Upper lobe of left lung (tissue), 6 donors: ENCODE measurements at places on chromosomes 6 and 20.

DNA sequence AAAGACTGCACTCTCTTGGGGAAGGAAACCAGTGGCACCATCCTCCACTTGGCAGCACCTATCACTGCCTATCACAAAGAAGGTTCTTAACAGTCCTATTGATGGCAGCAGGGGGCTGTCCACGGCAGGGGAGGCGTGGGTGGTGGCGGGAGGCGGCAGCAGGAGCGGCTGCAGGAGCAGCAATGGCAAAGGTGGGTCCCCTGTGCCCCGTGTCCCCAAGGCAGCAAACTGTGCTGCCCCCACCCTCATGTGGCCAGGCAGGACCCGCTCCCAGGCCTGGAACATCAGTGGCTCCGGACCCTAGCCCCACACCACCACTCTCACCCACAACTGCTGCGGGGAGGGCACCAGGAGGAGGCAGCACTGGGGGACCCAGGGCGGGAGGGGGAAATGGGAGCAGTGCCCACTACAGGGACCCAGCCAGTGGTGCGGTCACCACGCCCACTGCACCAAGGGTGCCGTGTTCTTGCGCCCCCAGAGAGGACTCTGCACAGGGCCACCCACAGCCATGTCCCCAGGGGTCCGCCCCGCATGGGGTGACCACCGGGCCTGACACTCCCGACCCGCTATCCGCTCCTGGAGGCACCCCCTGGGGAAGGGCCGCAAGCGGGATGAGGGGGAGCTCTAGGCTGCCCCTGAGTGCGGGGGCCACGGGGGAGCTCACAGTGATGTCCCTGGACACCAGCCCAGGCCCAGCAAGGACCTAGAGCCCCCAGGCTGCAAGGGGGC, 54.6 kb downstream of the GMDS start:
- DNase-seq = no peak

GRCh38 chr20:43926287-43927050, 11.8 kb downstream of the TOX2 start:
- no peak for DNase-seq

GRCh38 chr6:93735099-93735498, 315.7 kb upstream of the EPHA7 start:
- no peak for DNase-seq

DNA sequence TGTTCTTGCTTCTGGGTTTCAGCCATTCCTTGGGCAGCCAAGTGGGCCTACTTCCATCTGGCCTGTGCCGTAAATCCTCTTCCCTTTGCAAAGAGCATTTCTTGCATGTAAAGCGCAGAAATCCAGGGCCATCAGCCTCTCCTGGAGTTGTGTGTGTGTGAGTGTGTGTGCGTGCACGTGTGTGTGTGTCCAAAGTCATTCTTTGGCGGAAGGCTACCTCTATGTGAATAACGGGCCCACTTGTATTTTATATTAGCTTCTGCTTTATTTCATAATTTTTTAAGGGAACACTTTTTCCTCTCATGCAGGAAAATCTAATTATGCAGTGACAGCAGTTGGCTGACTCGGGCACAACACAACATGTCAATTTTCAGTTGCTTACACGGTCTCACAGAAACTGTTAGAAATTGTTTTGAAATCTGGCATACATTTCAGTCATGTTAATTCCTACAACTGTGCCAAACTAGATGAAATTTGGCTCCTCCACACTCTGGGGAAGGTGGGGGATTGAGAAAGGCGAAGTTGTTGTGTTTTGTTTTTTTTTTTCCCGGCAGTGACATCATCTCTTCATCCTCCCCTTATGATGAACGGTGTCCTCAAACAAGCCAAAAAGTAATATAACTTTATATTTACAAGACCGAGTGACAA, 223.7 kb upstream of the TSHZ2 start:
- DNase-seq = no peak

DNA sequence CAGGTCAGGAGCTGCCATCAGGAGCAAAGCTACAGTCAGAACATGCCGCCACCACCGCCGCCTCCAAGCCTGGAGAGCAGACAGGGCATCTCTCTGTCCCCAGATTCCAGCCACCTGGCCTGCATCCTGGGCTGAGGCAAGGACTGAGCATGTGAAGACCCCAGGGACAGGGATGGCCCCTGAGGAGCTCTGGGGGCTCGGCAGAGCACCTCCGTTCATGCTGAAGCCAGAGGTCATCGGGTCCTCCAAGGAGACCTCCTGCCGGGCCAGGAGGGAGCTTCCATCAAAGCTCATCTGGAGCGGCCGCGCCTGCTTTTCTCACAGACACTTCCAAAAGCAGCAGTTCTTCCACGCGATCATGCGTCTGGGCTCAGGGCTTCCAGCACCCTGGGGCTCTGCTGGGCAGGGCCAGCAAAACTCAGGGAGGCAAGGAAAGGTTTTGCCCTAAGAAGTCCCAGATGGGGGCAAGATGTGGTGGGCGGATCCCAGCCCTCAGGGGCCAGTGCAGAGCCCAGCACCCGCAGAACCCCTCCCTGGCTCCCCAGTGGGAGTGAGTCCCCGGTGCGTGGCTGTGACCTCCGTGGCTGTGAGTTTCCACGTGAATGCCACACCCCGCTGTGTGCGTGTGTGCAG, 138.4 kb downstream of the TAF4 start:
- no peak for DNase-seq

DNA sequence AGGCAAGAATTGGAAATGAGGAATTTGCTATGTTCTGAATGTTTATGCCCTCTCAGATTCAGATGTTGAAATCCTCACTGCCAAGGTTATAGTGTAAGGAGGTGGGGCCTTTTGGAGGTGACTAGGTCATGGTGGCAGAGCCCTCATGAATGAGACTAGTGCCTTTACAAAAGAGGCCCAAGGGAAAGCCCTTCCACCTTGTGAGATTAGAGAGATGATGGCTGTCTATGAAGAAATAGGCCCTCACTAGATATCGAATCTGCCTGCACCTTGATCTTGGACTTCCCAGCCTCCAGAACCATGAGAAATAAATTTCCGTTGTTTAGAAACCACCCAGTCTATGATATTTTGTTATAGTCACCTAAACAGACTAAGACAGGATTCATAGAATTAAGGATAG, 10.4 kb downstream of the ASIP start:
- DNase-seq = no peak

DNA sequence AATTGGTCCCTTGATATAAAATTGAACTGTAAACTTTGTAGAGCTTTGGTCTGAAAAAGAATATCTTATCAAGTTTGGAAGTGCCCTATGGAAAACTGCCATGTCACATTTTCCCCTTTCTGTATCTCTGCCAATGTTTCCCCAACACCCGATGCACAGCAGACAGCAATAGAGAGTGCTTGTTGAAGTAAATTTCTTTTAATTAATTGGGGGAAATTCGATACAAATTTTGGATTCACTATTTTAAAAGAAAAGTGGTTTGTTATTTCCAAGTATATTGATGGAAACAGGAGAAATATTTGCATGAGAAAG, 208.1 kb downstream of the OGFRL1 start:
- DNase-seq = no peak
